Cardiac fibroblast (primary cell): ENCODE measurements at places on chromosomes 7 and 10.

DNA sequence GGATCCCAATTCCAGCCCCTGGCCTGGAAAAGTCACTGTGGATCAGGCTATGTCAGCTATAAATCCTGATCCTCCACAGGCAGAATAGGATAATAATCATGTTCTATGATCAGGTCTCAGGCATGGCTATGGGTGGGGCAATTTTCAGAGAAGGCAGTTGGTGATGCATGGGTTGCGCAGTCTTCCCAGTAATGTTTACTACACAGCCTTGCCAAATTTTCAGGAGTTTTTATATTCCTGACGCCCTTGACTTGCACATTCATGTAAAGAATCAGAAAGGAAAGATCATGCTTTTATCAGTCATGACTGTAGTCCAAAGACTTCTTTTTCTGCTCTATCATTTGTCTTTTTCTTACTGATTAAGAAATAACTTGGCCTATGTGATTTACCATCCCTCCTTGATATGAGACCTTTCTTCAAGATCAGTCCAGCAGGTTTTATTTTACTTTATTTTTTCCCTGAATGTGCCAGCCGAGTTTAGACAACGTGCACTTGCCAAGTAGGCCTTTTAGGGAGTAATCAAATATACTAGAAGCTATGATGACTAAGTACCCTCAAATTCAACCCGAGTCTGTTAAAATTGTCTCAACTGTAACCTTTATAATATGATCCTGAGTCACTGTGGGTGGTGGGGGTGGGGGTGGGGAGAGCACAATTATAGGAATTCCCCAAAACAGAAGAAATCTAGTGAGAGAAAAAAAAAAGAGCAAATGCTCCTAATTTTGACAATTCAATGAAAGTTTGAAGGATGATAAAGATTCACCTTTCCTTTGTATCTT is 31.9 kb downstream of the ARL4A start:
- peak; percentile 90 for DNase-seq

DNA sequence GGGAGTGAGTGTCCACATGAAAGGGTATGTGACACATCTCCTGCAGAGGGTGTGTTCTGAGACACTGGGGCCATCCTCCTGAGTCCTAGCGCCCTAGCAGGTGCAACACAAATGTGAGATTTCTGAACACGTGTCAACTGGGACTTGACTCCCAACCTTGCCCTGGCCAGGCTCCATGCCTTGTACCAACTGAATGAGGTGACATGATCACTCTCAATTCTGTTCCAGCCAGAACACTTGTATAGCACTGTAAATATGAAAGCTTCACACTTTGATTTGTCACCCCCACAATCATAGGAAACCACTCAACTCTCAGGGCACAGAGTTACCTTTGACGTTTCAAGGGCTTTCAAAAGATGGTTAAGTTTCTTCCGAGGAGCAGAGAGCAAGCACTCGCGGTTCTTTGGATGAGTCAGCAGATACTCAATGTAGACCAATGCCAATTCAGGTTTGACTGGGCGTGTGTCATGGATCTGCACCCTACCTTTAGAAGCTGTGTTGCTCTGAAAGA is 48.6 kb downstream of the NCAPG2 start:
- no peak for DNase-seq

DNA sequence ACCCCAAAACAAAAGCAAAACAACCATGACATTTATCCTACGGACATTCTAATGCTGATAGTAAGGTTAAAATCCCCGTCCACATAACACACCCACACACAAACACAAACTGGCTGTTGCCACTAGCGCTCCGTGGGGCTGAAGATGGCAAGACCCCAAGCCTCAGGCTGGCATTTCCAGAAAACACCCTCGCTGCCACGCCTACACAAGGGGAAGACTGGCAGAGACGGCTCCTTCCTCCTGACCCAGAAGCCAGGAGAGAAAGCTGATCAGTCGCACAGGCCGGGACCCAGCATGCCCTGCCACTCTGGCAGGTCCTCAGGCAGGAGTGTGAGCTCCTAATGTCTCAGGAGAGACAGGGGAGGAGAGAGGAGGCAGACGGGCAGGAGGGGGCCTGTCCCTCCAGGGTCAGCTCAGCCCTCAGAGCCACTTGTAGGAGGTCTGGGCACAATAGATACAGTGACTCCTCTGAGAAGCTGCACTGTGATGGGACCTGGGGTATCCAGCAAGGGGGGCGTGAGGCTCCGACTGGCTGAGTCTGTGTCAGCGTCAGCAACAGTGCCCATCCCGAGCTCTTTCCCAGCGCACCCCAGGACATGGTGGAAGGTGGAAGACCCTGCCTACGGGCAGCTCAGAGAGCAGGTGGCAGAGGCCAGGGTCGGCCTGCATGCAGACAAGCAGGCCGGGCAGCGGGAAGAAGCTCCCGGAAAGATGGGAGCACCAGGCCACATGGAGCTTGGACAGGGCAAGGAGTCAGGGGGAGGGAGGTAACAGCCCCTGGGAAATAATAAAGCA is 326.9 kb downstream of the PTPRN2 start:
- no peak for DNase-seq

GRCh38 chr7:92158660-92159575 is 20.0 kb downstream of the LRRD1 start:
- DNase-seq = peak; percentile 93

GRCh38 chr10:44980309-44981171 is 1.9 kb upstream of the DEPP1 start:
- no peak for DNase-seq

GRCh38 chr10:127556916-127557315 is 7.8 kb downstream of the NPS start:
- no peak for DNase-seq

- peak; percentile 68 for DNase-seq
Observed at GRCh38 chr10:11325817-11326216, 285.6 kb downstream of the USP6NL start.

DNA sequence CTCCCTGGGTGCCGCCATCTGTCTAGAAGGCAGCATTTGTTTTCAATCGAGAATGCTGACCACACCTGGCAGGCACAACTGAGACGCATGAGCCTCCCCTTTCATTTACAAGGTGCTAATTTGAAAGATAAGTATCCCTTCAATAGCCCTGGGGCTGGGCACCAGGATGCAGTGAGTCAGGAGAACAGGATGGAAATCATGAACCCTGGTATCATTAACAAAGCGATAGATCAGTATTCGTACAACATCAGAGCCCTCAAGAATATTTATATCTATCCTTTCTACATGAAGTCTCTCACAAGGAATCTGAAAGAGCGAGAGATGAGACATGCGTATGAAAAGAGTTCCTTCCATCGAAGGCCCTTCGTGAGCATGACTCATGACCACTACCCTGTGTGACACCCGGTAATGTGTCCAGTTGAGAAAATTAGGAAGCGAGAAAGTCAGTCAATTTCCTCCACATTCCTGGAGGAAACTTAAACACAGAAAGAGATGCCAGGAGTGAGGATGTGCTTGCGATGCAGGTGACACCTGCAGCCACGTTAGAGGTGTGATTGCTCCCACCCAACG is 123.1 kb upstream of the PITRM1 start:
- no peak for DNase-seq

DNA sequence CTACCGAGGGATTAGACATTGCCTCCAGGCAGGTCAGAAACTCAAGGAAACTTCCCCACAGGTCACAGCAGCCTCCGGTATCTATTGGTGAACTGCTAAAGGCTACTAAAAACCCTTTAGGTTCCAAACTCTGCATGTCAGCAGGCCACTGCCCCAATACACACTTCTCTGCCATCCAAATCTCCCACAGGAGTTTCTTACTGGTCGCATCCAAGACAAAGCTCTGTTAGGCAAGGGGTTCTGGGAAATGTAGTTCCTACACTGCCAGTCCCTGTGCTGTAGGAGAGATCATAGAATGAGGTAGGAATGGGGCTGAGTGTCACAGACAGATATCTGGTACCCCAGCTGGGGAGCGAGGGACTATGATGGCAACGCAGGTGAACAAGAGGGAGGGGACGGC is 757.0 kb upstream of the C7orf33 start:
- no peak for DNase-seq

DNA sequence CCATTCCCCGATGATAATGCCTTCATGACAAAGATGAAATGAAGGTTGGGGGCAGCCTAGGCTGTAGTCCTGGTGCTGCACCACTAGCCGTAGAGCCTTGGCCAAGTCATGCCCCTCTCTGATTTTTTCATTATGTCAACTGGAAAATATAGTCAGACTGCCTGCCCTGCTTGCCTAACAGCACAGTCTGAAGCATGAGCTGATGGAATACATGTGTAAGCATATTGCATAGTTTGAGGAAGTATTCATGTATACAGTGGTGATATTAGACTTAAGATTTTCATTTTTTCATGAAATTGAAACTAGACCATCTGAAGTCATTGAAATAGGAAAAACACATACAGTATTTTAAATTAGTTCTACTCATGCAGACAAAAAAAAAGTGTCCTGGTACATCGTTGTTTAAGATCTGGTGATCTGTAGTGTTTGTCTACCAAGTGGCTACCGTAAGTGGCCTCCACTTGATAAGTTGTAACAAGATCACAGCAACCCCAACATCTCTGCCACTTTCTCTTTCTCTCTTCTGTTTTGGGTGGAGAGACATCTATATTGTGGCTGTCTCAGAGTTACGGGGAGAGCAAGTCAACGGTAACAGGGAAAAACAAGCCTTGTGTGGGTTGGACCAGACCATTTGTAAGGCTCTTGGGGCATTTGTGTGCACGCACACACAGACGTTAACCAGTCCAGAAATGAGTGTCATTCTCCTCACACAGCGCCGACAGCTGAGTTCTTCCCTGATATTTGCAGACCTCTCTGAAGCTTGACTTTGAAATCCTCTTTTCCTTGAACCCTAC is 716.6 kb upstream of the GALNT17 start:
- DNase-seq = no peak

DNA sequence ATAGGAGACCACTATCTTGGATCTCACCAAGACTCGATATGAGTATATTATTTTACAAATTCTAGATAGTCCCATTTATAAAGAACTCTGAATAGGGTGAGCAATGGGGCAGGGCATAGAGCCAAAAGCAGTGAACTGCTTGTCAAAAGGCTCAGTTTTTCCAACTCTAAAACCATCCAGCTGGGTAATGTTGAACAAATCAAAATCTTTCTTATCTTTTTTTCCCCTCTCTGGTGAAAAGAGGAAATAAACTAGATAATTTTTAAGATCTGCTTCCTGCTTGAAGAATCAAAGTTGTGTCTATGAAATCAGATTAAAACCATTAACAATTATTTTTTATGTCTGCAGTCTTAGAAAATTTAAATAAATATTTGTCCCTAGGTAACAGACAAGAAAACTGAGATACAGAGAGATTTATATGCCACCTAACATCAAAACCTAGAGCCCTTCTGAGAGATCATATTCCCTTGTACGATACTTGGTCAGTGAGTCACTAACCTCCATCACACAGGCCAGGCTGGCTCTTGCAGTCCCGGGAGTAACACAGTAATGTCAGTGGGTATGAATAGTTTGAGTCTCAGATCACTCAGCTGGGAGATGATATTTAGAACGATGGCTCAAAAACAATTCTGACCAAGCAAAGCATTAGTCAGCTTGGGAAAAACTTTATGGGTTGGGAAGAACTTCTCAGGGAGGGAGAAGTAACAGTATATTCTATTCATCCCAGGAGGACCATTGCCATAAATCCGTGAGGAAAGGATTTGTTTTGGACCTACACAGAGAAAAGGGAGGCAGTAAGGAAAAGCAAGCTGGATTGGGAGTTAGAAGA is 178.8 kb downstream of the REEP3 start:
- DNase-seq = peak; percentile 99

GRCh38 chr7:1494866-1495563 is 9.2 kb downstream of the INTS1 start:
- no peak for DNase-seq

DNA sequence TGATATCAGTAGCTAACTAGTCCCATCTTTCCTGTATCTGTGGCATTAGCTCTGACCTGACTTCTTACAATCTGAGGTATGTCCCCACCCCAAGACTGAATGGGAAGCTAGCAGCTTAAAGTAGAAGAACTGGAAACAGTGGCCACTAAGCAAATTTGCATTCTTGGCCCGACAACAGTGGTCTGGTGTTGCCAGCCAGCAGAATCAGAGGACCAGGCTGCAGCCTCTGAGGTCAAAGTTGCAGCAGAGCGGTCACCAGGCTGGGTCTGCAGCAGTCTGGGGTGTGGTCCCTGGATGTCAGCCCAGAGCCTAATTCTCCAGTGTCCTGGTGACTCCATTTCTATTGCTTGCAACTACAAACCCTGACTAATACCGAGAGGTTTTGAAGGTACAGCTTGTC is 26.3 kb downstream of the FAM107B start:
- DNase-seq = no peak

- DNase-seq = no peak
Observed at GRCh38 chr7:118179191-118179590, 4.8 kb upstream of the LSM8 start.

- no peak for DNase-seq
Observed at GRCh38 chr10:110824152-110824441, 47.6 kb upstream of the PDCD4 start.

DNA sequence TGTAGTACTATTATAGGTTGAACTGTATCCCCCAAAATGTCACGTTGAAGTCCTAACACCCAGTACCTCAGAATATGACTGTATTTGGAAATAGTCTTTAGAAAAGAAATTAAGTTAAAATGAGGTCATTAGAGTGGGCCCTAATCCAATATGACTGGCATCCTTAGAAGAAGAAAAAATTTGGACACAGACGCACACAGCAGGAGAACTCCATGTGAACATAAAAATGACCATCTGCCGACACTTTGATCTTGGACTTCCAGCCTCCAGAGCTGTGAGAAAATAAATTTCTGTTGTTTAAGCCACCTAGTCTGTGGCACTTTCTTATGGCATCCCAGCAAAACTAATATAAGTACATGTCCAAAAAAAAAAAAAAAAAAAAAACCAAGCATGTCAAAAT is 225.8 kb downstream of the PARD3 start:
- no peak for DNase-seq

DNA sequence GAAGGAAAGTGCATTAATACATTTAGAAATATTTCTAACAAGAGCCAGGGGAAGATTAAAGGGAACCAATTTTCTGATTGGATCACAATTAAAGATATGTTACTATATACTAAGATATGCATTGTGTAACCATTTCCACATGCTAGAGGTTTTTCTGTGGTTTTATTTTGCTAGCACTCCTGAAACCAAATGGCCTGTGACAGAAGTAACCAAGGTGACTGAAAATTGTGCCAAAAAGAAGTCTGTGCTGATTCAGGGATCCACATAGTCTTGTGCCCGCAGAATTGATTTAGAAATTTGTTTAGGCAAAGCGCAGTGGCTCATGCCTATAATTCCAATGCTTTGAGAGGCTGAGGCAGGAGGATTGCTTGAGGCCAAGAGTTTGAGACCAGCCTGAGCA is 1.8 kb downstream of the CC2D2B start:
- DNase-seq = no peak

- no peak for DNase-seq
Observed at GRCh38 chr7:14905764-14906163, 3.2 kb upstream of the DGKB start.
